ENCODE measurements at places on chromosomes 2 and 18.

DNA sequence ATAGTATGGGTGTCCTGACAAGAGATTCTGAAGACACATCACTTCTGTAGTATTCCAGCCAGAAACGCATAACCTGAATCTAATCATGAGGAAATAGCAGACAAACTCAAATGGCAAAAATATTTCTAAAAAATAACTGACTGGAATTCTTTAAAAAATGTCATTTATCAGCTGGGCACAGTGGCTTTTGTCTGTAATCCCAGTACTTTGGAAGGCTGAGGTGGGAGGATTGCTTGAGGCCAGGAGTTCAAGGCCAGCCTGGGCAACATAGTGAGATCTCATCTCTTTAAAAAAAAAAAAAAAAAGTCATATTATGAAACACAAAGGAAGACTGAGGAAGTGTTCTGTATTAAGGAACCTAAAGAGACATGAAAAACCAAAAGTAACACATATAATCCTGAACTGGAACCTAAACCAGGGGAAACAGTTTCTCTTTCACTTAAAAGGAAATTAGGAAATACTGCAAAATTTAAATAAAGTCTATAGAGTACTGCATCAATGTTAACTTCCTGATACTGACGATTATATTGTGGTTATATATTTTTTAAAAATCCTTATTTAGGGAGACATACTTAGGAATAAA, 29.9 kb downstream of the SESTD1 start:
- no peak for DNase-seq

GRCh38 chr2:31207790-31208189, 9.5 kb downstream of the CAPN14 start:
- no peak for DNase-seq

DNA sequence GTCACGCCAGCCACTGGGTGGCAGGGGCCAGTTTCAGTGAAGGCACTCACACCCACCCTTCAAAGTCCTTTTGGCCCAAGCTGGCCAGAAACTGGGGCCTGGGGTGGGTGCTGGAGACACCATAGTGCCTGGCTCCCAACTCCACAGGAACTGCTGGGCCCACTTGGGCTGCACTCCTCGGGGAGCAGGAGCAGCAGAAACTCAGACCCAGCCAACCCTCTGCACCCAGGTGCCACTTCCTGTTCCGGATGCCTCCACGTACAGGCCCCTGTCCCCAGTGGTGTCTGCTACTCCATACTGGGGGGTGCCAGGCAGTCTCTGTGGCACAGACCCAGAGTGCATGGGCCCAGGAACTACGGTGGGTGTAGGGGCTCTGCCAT, 42.5 kb upstream of the ZNF519 start:
- DNase-seq, result no peak

DNA sequence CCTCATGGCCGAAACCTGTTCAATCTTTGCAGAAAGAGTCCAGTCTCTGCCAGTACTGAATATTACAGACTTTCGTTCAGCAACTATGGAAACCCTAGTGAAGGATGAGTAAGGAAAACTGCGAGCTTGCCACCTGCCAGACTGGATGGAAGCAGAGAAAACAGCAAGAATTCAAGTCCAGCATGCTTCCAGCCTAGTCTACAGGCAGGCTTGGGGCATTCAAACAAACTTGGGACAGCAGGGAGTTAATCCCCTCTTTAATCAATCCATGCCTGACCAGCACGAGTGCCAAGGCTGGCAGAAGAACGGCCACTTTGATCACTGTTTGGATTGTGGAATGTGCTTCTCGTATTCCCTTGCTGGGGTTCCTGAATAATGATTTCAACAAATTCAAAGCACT, 145.2 kb downstream of the EPHA4 start:
- DNase-seq, result no peak

DNA sequence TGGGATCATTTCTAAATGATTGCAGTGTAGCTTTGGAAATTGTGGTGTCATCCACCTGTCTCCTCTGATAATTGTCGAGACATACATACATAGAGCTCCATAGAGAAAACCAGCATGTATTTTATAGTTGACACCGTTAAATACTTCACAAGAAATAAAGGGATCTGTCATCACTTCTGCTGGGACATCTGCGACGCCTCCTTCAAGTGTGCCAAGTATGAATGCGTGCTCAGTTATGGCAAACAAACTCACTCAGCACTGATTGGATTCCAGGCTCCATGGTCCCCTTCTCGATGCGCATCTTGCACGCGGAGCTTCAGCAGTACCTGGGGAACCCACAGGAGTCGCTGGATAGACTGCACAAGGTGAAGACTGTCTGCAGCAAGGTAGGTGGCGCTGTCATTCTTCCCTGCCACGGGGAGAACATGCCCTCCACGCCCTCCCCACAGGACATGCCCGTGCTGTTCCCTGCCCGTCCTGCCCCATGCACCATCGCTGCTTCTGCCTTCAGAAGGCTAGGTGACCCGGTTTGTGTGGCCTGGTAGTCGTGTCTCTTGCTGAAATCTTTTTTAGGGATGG, 64.1 kb downstream of the TRAPPC12 start:
- DNase-seq, result no peak
